WERI-Rb-1 (cell line): ENCODE measurements at places on chromosomes 3 and 15.

DNA sequence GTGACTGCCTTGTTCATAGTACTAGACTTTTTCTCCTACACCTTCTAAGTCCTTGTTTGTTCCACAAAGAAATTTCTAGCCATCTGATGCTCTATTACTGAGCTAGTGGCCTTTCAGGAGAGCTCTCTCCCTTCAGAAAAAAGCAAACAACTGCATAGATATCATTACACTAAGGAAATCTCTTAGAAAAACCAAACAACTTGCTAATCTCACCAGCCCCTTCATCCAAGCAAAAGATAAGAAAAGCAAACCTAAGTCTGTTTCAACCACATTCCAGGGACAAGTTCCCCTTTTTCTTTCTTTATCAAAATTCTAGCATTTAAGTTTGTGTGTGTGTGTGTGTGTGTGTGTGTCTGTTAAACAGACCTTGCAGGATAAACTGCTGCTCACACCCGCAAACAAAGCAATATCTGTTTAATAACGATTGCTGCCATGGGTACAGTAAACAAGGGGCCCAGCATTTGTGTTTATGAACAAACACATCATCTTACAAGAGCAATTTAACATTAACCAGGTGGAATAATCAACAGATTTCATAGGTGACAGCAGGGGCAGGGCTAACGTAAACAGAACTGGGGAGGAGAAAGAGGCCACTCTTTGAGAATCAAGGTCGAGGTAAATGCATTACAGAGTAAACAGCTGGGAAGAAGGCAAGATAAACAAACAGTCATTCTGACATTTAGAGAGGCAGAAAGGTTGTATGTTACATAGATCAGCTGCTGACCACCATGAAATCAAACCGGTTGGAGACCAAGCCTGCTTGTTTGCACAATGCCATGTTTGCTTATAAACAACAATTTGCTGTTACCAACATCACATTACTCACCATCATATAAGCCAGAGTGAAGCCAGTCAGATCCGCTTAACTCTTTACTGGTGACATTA is 375.1 kb downstream of the FOXP1 start:
- DNase-seq = no peak

GRCh38 chr15:97962263-97962662 is 1.8 kb downstream of the ARRDC4 start:
- DNase-seq = no peak

GRCh38 chr15:41258750-41259471 is 27.8 kb downstream of the CHP1 start:
- DNase-seq = no peak

DNA sequence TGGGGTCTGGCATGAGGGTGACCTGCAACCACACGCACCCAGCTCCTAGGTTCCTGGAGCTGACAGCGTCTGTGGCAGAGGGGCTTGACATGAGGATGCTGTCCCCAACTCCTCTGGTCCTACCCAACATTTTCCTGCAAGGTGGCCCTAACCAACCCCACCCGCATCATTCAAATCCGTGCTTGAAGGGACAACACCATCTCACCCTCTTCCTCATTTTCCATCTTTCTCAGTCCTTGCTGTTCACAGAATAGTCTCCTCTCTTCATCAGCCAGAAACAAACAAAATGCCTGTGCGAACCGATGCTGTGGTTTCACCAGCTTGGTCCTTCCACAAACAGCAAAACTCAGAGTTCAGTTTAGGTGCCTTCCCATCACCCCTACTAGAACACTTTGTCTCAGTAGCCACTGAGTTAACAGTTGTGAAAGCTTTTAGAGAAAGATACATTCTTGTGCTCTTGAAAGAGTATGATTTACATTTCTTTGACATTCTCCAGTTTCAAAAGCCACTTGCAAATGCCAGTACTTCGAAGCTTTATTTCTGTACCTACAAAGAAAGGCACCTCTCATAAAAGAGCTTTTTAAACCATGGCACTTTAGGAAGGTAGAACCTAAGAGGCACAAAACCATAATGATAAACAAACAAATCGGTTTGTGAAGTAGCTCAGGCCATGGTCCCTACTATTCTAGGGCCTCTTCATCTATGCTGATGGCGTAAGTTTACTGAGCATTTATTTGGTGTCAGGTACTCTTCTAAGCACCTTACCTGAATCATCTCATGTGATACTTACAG is 360.1 kb downstream of the SHQ1 start:
- no peak for DNase-seq

- no peak for DNase-seq
Measured at GRCh38 chr3:32194653-32195052, 43.8 kb upstream of the CMTM8 start.

DNA sequence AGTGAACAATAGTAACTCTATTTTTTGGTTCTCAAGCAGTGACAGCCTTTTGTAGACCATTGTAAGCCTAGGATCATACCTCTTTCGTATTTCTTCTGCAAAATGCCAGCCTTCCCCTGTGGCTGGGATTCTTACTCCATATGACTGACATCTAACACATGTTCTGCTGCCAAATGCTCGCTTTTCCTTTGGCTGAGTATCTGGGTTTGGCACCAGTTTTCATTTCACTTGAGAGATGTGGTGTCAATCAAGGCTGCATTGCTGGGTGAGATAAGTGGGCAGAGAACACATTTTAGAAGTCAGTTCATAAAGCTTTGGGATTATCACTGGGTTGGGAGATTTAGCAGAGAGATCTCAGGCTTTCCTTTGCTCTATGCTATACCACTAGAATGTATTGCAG is 514.7 kb upstream of the SGO1 start:
- DNase-seq = no peak
